Esophagus squamous epithelium (tissue), 5 donors: ENCODE measurements at places on chromosomes 7 and 10.

DNA sequence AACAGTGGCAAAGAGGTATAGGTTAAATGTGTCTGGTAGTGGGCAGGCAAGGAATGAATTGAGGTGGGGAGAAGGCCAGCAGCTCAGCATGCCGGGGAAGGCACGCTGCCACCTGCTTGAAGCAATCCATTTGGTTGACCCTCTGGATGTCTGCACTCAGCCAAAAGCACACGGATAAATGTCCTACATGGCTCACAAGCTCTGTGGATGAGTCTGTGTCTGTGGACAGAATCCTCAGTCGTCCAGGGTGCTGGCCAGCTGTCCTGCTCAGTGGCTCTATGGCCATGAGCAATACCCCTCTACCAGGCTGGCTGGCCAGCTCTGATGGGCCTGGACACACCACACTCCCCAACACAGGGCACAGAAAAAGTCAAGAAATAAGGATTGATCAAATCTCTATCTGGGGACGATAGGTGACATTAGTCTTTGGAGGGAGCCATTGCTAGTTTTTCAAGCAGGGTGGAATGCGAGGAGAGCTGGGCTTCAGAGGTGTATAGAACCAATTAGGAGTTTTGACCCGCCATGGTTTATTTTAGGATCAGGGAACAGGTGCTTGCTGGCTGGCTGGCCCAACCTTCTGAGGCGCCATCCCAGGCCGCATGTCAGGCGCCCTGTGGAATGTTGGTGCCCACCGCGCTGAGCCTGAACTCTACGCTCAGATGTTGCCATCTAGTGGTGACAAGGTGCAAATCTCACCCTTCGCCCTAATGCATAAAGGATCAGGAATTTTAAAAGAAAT is 493.4 kb downstream of the TNS3 start:
- DNase-seq = no peak

DNA sequence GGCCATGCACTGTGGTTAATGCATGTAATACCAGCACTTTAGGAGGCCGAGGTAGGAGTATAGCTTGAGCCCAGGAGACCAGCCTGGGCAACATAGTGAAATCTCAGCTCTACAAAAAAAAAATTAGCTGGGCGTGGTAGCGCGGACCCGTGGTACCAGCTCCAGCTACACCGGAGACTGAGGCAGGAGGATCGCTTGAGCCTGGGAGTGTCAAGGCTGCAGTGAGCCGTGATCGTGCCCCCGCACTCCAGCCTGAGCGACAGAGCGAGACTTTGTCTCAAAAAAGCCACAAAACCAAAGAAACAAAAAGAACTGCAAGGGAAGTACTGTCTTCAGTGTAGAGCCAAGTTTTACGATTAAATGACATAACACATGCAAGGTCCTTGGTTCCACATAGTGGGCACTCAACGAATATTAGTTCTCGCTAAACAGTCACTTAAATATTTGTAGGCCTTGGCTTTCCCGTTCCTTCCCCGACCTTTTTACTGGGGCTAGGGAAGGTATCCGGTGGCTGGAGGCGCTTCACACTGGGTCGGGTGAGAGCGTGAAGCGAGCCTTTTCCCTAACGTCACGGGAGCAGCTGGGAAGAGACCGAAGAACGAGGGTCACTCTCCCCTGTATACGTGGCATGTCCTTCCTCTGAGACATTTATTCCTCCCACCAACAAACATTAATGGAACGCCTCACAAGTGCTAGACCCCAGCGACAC is 993 bp upstream of the SND1 start:
- DNase-seq = no peak

- no peak for DNase-seq
Measured at GRCh38 chr10:30309403-30309802, 39.7 kb downstream of the MTPAP start.

DNA sequence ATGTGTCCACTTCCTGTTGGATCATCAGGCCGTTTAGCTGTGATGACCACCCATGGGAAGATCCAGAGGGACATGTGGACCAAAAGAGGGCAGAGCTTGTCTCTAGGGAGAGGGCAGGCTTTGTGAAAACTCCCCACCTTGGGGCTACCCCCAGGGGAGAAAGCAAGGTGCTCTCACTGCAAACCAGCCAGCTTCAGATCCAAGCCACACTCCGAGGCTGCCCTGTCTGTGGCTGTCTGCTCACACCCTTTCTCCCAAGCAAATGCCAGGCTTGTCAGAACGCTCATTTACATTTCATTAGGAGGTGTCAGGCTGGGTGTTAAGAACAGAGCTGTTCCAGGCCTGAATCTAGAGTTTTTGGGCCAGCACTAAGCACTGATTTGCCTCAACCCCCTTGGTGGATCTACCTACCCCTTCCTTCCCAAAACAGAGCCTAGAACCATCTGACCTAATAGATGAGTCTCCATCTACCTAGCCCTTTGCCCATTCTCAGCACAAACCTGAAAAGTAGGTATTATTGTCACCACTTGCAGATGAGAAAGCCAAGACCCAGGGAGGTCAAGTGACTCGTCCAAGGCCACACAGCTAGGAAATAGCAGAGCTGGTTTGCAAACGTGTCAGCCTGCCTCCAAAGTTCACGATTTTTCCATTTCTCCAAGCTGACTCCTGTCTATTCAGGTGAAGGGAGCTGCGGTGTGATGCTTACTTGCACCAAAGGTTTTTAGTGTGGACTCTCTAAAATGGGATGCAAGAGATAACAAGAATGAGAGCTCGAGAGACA is 130.9 kb downstream of the EMX2 start:
- DNase-seq = no peak

DNA sequence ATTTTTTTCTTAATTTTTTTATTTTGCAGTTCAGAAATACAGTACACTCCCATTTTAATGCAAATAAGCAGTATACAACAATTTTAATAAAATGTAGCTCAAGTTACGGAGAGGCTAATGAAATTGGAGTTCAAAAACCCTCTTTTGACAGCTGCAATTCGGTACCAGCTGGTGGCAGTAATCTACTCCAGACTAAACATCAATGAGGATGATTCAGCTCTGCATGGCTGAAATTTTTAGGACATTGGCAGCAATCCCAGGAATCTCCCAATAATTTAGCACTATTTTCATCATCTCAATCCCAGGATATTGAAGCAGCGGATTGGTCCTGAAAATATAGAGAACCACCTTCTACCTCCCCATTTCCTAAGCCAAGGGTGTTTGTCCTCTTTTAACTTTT is 278.8 kb downstream of the CACNA2D1 start:
- no peak for DNase-seq

DNA sequence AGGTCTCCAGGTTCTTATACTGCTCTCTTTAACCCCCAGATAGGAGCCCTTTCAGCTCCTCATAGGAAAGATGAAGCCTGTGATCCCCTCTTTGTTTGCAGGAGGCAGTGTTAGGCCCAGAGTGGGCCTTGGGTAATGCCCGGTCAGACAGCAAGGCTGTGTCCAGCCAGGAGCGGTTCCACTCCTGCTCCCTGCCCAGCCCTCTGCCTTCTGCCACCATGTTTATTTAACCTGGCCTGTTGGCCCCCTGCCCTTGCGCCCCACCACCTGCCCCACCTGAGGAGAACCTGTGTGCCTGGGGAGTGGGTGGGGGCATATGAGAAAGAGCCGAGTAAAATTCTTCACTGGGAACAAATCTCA is 24.3 kb downstream of the CDH23 start:
- no peak for DNase-seq

DNA sequence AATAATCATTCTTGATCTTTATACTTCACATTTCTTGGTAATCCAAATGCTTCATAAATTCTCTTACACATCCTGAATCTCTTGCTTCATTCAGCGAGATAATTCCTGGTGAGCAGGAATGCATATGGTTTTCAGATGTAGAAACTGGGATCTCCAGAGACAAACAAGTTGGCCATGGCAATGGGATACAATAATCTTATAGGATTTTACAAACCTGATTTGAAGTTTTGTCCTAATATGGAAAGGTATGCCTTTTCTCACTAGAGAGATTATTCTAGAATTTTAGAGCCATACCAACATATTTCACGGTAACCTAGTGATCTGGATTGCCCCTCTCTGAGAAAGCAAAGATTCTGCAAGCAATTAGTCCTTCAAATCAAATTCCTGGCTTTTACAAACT is 13.1 kb upstream of the TRDMT1 start:
- no peak for DNase-seq

- DNase-seq = no peak
Measured at GRCh38 chr10:128036746-128037543, 89.3 kb downstream of the MKI67 start.

DNA sequence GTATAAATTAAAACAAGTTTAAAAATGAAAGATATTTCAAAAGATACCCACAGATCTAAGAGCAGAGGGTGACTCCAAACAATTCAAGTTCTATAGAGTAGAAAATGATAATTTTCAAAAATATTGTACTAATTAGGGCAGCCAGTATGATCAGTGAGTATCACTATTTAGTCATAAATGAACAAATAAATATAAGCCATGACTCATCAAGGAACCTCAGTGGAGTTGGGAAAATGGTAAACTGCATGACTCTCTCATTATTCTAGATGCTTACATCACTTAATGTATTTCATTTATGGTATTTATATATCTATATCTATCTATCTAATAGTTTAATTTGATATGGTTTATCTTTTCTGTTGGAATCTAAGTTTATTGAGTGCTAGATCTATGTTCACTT is 94.3 kb downstream of the THSD7A start:
- no peak for DNase-seq
